Ovary (tissue), 10 donors: ENCODE measurements at places on chromosomes 5 and 9.

GRCh38 chr9:109249615-109250014 is 71.2 kb downstream of the EPB41L4B start:
- no peak overlapping the region for H3K4me3 ChIP-seq
- H3K27me3 ChIP-seq = no peaks in the 10 kb centered on the region
- H3K36me3 ChIP-seq = no peaks in the 10 kb centered on the region
- H3K27ac ChIP-seq = peak overlapping the region; percentile 88
- H3K4me1 ChIP-seq = peaks cover 21% of the 10 kb centered on the region
- no peak for DNase-seq

DNA sequence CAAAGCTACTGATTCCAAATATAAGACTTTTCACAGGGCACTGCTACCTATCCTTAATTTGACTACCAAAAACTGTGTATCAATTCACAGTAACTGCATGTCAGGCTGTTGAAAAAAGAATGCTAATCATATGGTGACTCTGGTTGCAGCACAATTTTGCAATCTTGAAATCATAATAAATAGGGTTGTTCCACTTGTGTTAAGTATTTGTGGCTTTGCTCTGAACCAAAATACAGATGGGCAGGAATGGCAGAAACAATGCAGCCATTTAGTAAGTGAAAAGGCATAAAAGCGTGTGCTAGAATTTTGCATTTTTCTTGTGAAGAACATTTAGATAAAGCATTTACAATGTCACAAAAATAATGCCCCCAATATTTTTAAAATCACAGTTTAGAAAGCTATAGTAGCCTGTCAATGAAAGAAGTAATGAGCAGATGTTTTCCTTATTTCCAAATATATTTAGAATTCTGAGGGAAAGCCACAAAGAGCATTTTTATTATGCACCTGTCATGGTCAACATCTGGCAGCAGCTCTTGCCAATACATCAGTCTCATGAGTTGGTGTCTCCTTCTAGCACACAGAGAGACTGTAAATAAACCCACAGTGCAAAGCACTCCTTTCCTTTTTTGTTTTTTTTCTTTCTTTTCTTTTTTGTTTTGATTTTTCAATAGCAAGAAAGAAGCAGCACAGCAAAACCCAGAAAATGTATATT is 54.8 kb upstream of the PAM start:
- no peaks in the 10 kb centered on the region for H3K36me3 ChIP-seq
- H3K27ac ChIP-seq = no peak overlapping the region
- no peak overlapping the region for H3K4me3 ChIP-seq
- no peak for DNase-seq

- no peak overlapping the region for H3K4me3 ChIP-seq
- no peak overlapping the region for H3K27ac ChIP-seq
- no peaks in the 10 kb centered on the region for H3K4me1 ChIP-seq
- H3K27me3 ChIP-seq = no peaks in the 10 kb centered on the region
Observed at GRCh38 chr9:71756753-71757152, 11.6 kb downstream of the CEMIP2 start.

- H3K27me3 ChIP-seq = no peaks in the 10 kb centered on the region
- H3K4me1 ChIP-seq = no peaks in the 10 kb centered on the region
- no peak overlapping the region for H3K27ac ChIP-seq
- no peaks in the 10 kb centered on the region for H3K36me3 ChIP-seq
- no peak overlapping the region for H3K4me3 ChIP-seq
Observed at GRCh38 chr5:64632251-64632650, 58.1 kb upstream of the SHISAL2B start.

- H3K36me3 ChIP-seq = no peaks in the 10 kb centered on the region
- H3K4me3 ChIP-seq = no peak overlapping the region
- no peak for DNase-seq
- H3K4me1 ChIP-seq = no peaks in the 10 kb centered on the region
- H3K27ac ChIP-seq = no peak overlapping the region
Observed at GRCh38 chr5:68398146-68398812, 182.7 kb downstream of the PIK3R1 start.

DNA sequence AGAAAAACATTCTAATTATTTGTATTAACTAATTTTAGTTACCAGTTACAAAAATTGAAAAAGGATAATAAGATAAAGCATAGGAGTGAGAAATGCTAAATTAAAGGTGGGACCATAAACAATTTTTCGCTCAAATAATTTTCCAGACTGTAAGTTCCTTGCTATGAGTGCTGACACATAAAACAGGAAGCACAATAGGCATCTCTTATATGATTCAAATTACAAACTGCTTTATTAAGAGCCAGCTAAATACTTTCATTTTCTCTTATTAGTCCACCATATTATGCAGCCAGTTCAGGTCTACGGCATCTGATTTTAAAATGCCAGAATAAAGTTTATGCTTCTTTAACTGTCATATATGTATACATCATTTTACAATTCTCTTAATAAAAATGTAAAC is 4.4 kb downstream of the RC3H2 start:
- H3K27ac ChIP-seq = no peak overlapping the region
- H3K4me3 ChIP-seq = no peak overlapping the region
- no peaks in the 10 kb centered on the region for H3K36me3 ChIP-seq
- no peaks in the 10 kb centered on the region for H3K27me3 ChIP-seq

GRCh38 chr9:93266521-93267001 is 82.6 kb downstream of the WNK2 start:
- H3K27me3 ChIP-seq = no peaks in the 10 kb centered on the region
- DNase-seq = peak; percentile 6
- H3K36me3 ChIP-seq = no peaks in the 10 kb centered on the region
- no peak overlapping the region for H3K27ac ChIP-seq
- H3K4me1 ChIP-seq = no peaks in the 10 kb centered on the region

DNA sequence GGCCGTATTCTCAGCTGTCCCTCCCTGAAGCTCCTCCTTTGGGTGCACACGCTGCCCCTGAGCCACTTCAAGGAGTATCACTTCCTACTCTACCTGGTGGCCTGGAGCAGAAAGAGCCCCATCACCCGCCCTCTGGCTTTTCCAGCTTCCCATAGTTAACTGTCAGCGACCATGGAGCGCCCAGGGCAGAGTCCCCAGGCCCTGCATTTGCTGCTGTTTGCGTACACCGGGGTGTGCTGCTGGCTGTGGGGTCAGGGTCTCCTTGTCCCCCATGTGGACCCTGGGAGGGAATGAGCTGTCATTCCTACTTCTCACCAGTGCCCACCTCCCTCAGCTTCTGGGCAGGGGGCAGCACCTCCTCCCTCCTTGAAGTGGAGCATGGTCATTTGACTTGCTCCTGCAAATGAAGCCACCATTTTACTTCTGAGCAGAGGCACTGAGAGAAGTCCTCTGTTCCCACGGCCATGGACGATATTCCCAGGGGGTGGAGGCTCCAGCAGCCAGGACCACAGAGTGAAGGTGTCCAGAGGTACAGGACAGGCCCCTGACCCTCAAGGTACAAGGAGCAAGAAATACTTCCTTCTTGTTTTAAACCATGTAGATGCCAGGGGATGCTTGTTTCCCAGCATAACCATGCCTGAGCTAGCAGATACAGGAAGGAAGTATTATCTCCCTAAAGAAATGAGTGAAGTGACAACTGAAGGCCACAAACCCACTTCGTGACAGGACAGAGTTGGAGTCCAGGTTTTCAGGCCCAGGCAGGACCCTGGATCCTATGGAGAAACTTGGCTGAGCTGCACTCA is 40.6 kb upstream of the COL5A1 start:
- no peak overlapping the region for H3K27ac ChIP-seq
- H3K4me3 ChIP-seq = no peak overlapping the region
- no peak for DNase-seq
- H3K27me3 ChIP-seq = no peaks in the 10 kb centered on the region

DNA sequence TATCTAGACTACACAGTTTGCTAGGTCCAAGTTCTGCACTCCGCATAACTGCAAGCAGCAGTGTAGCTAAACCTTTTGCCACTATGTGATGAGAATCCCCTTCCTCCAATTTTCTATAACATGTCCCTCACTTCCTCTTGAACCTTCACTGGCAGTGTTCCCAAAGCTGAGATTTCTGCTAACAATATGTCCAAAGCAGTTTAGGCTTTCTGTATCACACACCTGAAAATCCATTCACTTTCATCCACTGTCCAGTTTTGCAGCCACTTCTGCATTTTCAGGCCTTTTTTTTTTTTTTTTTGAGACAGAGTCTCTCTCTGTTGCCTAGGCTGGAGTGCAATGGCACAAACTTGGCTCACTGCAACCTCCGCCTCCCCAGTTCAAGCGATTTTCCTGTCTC is 111.1 kb downstream of the GADD45G start:
- no peaks in the 10 kb centered on the region for H3K27me3 ChIP-seq
- H3K4me3 ChIP-seq = no peak overlapping the region
- no peaks in the 10 kb centered on the region for H3K4me1 ChIP-seq
- H3K27ac ChIP-seq = no peak overlapping the region
- H3K36me3 ChIP-seq = no peaks in the 10 kb centered on the region

DNA sequence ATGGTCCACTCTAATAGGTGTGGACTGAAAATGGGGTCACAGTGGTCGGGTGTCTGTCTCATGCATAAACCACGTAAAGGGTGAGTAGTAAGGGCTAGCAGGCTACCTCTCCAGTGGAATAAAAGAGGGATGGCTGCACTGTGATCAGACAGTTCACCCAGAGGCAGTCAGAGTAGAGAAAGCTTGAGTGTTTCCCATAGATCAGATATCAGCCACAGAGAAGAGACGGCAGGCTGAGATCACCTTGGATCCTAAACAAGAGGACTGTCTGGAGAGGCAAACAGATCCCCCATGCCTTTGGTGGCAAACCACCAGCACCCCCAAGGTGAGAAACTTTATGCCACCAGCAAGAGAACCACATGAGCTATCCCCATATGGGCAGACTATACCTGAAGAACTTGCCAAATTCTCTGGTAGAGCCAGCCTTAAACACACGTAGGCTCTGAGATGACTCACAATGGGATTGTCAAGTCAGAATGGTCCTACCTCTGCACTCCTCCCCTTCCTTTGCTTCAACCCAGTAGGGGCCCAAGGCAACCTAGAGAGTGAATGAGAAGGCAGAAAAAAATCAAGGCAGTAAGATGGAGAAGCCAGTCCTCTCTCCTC is 205.2 kb upstream of the MAP3K1 start:
- no peaks in the 10 kb centered on the region for H3K4me1 ChIP-seq
- no peaks in the 10 kb centered on the region for H3K27me3 ChIP-seq
- DNase-seq = no peak
- no peak overlapping the region for H3K4me3 ChIP-seq

GRCh38 chr5:15929611-15930263 is 249.9 kb downstream of the MARCHF11 start:
- H3K4me1 ChIP-seq = peaks cover 2% of the 10 kb centered on the region
- H3K27ac ChIP-seq = no peak overlapping the region
- H3K27me3 ChIP-seq = no peaks in the 10 kb centered on the region
- no peak overlapping the region for H3K4me3 ChIP-seq
- DNase-seq = no peak

DNA sequence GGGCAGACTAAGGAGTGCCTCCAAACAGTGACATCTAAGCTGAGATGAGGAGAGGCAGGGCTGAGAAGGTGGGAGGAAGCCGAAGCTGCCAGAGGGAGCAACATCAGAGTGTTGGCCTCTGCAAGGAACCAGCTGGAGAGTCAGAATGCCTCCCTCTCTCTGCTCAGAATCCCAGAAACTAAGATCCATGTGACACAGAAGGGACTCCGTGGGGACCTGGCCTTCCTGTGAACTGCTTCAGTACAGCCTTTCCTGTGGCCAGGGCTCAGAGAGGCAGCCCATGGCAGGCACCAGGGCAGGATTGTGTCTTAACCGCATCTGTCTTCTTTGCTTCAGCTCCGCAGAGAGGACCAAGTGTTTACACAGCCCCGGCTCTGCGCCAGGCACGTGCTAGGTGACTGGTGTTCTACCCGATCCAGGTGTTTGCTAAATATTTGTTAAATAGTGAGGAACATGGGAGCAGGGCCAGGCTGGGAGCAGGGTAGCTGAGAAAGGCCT is 33.5 kb downstream of the KCNMB1 start:
- no peaks in the 10 kb centered on the region for H3K27me3 ChIP-seq
- H3K27ac ChIP-seq = no peak overlapping the region
- no peaks in the 10 kb centered on the region for H3K36me3 ChIP-seq
- no peak for DNase-seq

- peaks cover 4% of the 10 kb centered on the region for H3K36me3 ChIP-seq
- H3K4me1 ChIP-seq = no peaks in the 10 kb centered on the region
- H3K27me3 ChIP-seq = no peaks in the 10 kb centered on the region
- no peak overlapping the region for H3K4me3 ChIP-seq
- no peak overlapping the region for H3K27ac ChIP-seq
Observed at GRCh38 chr5:142143878-142144277, 35.3 kb downstream of the NDFIP1 start.

GRCh38 chr5:979100-979817 is 29.3 kb upstream of the NKD2 start:
- no peaks in the 10 kb centered on the region for H3K36me3 ChIP-seq
- H3K27me3 ChIP-seq = no peaks in the 10 kb centered on the region
- no peak for DNase-seq
- no peak overlapping the region for H3K27ac ChIP-seq
- no peak overlapping the region for H3K4me3 ChIP-seq
- no peaks in the 10 kb centered on the region for H3K4me1 ChIP-seq

DNA sequence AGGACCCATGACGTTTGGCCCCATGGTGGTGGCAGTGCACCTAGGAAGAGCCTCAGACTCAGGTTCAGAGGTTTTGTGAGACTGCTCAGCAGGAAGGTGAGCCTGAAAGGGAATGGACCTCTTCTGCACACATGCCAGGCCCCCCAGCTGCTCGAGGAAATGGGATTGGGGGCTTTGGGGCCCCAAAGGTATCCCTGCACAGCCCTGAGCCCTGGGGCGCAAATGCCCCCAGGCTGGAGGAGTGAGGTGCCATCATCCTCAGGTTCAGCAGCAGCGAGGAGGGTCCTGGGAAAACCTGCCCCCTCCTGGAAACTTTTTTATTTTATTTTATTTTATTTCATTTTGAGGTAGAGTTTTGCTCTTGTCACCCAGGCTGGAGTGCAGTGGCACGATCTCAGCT is 171.8 kb upstream of the MVB12B start:
- H3K4me3 ChIP-seq = no peak overlapping the region
- no peaks in the 10 kb centered on the region for H3K36me3 ChIP-seq
- H3K4me1 ChIP-seq = no peaks in the 10 kb centered on the region
- DNase-seq = no peak

DNA sequence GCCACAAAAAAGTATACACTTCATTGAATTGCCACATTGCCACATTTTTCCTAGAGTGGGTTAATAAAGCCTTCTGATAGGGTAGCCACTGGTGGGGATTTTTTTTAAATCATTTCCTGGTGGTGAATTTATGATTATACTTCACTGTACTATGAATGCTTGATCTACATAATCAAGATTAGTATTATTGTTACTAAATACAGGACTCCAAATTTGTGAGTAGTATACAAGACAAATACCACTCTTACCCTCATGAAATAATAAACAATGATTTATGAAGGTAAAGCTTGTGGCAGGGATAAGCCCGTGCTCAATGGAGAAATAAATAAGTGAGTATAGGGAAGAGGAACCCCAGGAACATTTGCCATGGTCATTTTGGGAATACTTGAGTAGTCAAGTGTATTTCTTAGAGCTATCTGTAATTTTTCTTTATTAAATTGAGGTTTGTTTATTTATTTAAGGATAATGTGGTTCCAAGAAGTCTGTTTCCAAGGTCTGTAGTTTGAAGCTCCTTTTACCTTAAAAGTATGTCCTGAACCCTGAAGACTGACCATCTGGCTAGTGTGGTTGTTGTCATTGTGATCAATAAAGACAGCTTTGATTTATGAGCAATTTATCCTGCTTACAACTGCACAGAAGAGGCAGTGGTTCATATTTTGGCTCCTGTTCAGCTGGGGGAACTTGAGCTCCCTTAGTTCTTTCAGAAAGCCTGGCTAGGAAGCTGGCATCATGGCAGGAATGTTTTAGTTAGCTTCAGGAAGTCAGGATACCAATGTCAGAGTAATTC is 118.6 kb downstream of the ZSWIM6 start:
- H3K27ac ChIP-seq = no peak overlapping the region
- no peaks in the 10 kb centered on the region for H3K36me3 ChIP-seq
- H3K4me3 ChIP-seq = no peak overlapping the region
- DNase-seq = no peak
- no peaks in the 10 kb centered on the region for H3K27me3 ChIP-seq
